ENCODE measurements at places on chromosomes 1 and 21.

- no peak for DNase-seq
Observed at GRCh38 chr1:33195556-33195955, 13.7 kb upstream of the TRIM62 start.

DNA sequence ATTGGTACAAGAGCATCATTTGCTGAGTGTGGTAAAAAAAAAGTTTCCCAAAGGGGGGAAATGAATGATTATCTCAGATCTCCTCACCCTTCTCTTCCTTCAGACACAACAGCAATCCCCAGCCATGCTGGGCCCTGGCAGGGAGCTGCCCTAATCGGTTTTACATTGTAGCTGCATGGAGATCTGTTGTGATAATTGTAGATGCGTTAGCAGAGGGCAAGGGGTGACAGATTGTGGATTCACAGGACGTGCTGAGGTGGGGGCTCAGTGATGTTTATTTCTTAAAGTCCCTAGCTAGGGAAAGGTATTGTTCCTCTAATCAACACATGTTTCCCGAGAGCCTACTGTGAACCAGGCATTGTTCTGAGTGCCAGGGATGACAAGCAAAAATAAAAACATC is 304.1 kb downstream of the PBX1 start:
- DNase-seq: no peak

GRCh38 chr1:81432059-81432458 is 368.7 kb upstream of the ADGRL2 start:
- no peak for DNase-seq

GRCh38 chr1:226098870-226099835 is 36.6 kb downstream of the H3-3A start:
- DNase-seq: no peak

- no peak for DNase-seq
Observed at GRCh38 chr1:187848321-187848720, 1019.6 kb downstream of the PLA2G4A start.

GRCh38 chr1:23193391-23194118 is 23.7 kb downstream of the HTR1D start:
- no peak for DNase-seq

DNA sequence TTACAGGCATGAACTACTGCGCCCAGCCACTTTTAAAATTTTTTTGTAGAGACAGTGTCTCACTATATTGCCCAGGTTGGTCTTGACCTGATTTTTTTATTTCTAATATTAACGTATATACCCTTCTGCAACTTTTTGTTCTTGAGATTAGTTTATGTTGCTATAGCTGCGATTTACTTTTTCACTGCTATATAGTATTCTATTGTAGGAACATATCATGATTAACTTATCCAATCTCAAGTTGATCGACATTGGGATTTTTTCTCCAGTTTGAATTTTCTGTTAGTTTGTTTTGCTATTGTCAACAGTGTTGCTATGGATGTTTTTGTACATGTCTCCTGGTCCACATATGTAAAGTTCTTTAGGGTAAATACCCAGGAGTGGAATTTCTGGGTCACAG is 35.4 kb downstream of the WASF2 start:
- no peak for DNase-seq

DNA sequence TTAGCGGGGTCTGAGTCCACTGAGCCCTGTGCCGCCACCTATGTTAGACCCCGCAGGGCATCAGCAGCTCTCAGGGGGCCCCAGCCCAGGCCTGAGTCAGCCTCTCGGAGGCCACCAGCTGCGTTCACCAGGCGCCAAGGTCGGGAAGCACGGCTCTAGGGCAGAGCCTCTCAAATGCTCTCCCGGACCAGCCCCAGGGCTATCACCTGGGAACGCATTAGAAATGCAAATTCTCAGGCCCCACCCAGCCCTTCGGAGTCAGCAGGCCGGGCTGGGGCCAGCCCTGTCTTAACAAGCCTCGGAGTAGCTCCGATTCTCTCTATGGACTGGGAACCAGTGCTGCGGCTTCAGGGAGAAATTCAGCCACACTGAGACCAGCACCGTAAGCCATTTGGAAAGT is 37.2 kb upstream of the TSPEAR start:
- DNase-seq: peak; percentile 93

- DNase-seq: no peak
Observed at GRCh38 chr1:103459346-103459745, 66.2 kb upstream of the RNPC3 start.

DNA sequence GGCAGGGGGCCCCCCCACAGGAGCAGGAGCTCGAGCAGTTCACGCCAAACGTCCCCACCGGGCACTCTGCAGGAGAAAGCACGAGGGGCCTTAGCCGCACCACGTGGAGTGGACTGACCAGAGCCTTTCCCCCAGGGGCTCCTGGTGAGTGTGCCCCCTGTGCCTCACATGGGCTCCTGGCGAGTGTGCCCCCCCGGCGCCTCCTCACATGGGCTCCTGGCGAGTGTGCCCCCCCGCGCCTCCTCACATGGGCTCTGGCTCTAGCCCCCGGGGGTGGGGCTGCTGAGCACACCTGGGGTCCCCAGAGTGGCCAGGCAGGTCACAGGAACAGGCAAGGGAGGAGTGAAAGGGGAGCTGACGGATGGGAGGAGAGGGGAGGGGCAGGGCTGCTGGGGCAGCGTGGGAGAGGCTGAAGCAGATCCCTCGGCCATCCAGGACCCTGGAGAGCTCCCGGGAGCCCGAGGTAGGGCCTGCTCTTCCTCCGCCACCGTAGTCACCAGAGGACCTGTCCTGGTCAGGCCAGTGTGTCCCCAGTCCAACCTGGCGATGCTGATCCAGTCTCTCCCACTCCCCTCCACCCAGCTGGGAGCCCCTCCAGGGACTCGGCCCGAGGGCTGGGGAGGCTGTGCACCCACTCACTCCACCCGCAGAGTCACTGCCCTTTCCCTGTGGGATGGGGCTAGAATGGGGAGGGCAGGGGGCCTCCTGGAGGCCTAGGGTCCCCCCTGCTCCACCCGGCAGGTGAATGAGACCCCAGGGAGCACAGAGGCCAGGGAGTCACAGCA is 47.6 kb downstream of the ARHGEF16 start:
- peak; percentile 97 for DNase-seq

DNA sequence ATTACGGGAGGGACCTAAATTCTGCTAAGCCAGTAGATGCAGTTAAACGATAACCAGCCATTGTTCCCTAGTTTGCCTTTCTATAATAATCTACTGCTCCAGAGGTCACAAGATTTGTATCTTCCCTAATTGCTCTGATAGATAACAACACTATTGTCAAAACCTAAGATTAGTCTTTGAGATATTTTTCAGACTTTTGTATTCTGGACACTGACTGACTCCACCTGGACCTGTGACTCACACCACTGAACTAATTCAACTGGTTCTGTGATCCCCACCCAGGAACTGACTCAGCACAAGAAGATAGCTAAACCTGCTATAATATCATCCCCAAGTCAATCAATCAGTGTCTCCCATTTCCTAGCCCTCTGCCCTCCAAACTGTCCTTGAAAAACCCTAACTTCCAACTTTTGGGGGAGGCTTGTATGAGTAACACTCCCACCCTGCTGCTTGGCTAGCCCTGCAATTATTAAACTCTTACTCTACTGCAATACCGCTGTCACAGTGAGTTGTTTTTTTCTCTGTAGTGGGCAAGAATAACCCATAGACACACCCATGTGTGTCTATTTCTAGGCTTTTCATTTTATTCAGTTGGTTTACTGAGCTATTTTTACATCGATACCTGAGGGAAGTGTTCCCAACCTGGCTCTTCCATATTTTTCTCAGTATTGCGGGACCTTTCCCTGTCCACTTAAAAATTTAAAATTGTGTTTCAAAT is 11.2 kb downstream of the KIFAP3 start:
- DNase-seq: no peak

- peak; percentile 26 for DNase-seq
Observed at GRCh38 chr1:186463511-186463910, 2.6 kb upstream of the PDC start.

- DNase-seq: no peak
Observed at GRCh38 chr1:186618401-186619170, 61.6 kb downstream of the PTGS2 start.

DNA sequence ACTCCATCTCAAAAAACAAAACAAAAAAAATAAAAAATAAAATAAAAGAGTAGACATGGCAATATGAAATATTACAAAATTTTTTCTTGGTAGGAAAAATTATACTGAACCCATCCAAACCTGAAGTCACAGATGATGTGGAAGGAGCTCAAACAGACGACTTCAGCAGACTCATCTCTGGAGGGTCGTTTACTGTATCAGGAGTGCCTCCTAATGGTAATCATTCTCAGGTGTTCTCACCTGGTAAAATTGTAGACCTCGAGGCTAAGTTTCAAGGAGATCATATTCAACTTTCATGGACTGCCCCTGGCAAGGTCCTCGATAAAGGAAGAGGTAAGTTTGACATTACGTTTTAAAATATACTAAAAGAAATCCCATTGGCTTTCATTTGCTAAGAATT is 54.3 kb upstream of the SH3GLB1 start:
- peak; percentile 15 for DNase-seq

GRCh38 chr21:16407403-16408240 is 677.8 kb downstream of the USP25 start:
- DNase-seq: no peak

DNA sequence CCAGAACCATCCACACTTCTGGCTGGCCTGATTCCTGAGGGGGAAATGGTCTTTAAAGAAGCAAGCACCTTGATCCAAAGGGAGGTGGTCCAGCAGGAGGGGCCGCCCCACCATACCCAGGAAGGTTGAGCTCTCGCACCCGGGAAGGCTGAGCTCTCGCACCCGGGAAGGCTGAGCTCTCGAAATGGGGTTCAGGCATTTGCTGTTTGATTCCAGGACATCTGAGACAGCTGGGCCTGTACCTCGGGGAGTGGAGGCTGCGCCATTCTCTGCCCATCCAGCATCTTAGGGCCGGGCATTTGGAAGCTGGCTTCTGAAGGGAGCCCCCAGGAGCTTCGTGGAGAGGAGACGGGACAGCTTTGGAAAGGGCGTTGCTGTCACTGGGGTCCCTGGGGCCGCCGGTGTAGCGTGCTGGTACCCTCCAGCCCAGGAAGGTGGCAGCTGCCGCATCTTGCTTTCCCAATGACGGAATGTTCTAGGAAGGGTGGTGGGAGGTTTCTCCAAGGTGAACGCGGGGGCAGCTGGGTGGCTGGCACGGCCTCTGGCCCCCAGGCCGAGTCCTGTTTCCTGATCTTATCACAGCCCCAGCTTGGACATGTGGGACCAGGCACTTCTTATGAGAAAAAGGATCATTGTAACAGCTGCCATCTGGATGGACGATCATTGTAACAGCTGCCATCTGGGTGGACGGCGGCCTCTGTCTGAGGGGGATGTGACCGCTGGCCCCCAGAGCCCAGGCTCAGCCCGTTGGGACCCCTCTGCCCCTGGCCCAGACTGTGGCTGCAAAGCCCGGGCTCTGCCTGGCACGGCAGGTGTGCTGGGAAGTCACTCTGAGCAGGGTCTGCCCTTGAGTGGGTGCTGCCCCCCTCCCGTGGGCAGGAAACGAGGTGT is 61.6 kb downstream of the COL18A1 start:
- no peak for DNase-seq

DNA sequence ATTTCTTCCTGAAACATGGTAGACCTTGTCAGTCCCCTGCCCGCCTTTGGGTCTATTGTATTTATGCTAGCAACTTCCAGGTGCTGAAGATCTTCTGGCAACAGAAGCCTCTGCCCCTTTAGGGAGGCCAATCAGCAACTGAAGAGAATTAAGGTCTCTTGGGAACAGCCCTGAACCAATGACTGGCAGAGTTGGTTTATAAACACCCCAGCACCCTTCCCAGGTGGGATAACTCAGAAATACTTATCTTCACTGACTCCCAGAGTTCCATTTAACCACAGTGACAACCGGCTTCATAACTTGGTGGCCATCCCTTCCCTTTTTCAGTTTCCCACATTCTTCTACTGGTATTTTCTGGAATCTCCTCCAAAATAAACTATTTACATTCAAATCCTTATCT is 27.2 kb upstream of the TMCO1 start:
- DNase-seq: peak; percentile 10

DNA sequence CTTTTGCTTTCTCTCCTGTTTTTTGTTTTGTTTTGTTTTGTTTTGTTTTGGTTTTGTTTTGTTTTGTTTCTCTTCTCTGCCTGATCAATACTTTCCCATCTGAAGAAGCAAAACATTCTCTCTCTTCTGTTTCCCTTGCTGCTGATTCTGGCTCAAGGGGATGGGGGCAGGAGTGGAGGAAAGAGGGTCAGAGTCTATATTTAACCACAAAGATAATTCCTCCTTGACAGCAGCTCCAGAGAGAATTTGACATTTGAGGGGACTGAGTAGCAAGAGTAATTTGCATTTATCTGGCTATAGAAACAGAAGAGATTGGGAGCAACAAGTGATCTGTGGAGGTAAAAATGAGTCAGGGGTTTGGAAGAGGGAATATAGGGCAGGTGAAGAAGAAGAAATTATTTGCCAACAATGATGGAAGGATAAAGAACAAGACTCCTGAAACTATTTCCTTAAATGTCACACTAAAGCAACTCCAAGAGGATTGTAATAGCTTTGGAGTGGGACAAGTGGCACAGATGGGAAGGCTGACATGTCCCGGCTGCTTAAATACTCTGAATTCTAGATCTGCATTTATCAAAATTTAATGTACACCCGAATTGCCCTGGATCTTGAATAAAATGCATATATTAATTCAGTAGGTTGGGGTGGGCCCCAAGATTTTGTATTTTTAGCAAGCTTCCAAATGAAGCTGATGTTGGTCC is 349.3 kb upstream of the PLXNA2 start:
- DNase-seq: no peak

GRCh38 chr1:21891081-21891480 is 46.0 kb downstream of the HSPG2 start:
- DNase-seq: no peak

DNA sequence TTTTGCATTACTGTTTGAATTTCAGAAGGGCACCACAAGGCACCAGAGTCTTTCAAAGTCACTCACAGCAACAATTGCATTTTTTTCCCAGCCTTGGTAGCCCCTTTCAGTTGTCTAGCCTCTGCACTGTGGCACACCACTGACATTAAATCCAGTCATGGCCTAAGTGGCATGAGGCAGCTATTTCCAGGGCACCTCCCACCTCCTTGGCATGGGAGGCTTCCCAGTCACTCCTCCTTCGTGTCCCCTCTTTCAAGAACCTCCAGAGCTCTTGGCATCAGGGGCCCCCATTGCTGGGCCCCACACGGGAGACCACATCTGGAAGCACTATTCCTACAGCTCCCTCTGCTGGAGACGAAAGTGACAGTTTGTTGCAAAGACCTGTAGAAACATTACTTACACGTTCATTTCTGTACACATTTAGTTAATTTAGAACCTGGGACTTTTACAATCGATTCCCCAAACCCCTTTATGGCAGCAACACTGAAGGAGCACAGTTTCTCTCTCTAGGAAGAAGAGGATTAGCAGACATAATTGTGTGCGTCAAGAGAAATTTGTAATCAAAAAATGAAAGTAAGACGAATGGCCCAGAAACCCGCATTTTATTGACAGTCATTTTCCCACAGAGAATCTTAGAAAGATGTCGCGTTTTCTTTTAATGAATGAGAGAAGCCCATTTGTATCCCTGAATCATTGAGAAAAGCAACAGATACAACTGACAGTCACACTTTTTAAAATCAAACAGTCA is 5.7 kb upstream of the CHD5 start:
- DNase-seq: peak; percentile 66

Data from H7 (cell line).